ENCODE measurements at places on chromosomes 1 and 21. TPM values are rescaled to one million over a fixed set of nuclear protein-coding genes. Genes with fewer than 3 reads are reported as not detected.

Gene ERO1B
- total RNA-seq, result 4.3 TPM

GRCh38 chr1:153245466-153245865 lies 14.0 kb upstream of the LORICRIN start:
- no peak for DNase-seq
- H3K36me3 ChIP-seq, result no peaks in the 10 kb centered on the region
- no peaks in the 10 kb centered on the region for H3K27me3 ChIP-seq
- H3K4me1 ChIP-seq, result no peaks in the 10 kb centered on the region
- no peak overlapping the region for H3K4me3 ChIP-seq

GRCh38 chr1:38005195-38006007 lies at the start of gene FHL3:
TSS of gene FHL3 (minus strand) at chr1:38005514. CDS start at chr1:37999412, 6,102 bp downstream.
- H3K36me3 ChIP-seq, result no peaks in the 10 kb centered on the region
- H3K27me3 ChIP-seq, result no peaks in the 10 kb centered on the region
- peak within 1 kb of the TSS; percentile 20 for H3K27ac ChIP-seq
- peaks cover 46% of the 10 kb centered on the region for H3K4me1 ChIP-seq
- no peak for DNase-seq

- no peaks in the 10 kb centered on the region for H3K4me1 ChIP-seq
- no peak overlapping the region for H3K27ac ChIP-seq
- H3K36me3 ChIP-seq, result no peaks in the 10 kb centered on the region
- H3K4me3 ChIP-seq, result no peak overlapping the region
- H3K27me3 ChIP-seq, result no peaks in the 10 kb centered on the region
Observed at GRCh38 chr1:168966636-168967035, 139.9 kb upstream of the ATP1B1 start.

Gene PIGP
- total RNA-seq, result 24.4 TPM

- no peak for DNase-seq
- H3K27ac ChIP-seq, result no peak overlapping the region
- H3K4me1 ChIP-seq, result no peaks in the 10 kb centered on the region
- no peak overlapping the region for H3K4me3 ChIP-seq
- H3K27me3 ChIP-seq, result no peaks in the 10 kb centered on the region
- H3K36me3 ChIP-seq, result no peaks in the 10 kb centered on the region
Observed at GRCh38 chr1:222196288-222196687, 351.6 kb downstream of the HHIPL2 start.

GRCh38 chr1:163650624-163651023 lies 328.9 kb downstream of the NUF2 start:
- no peaks in the 10 kb centered on the region for H3K27me3 ChIP-seq
- H3K27ac ChIP-seq, result no peak overlapping the region
- H3K36me3 ChIP-seq, result no peaks in the 10 kb centered on the region
- no peaks in the 10 kb centered on the region for H3K4me1 ChIP-seq
- no peak overlapping the region for H3K4me3 ChIP-seq

DNA sequence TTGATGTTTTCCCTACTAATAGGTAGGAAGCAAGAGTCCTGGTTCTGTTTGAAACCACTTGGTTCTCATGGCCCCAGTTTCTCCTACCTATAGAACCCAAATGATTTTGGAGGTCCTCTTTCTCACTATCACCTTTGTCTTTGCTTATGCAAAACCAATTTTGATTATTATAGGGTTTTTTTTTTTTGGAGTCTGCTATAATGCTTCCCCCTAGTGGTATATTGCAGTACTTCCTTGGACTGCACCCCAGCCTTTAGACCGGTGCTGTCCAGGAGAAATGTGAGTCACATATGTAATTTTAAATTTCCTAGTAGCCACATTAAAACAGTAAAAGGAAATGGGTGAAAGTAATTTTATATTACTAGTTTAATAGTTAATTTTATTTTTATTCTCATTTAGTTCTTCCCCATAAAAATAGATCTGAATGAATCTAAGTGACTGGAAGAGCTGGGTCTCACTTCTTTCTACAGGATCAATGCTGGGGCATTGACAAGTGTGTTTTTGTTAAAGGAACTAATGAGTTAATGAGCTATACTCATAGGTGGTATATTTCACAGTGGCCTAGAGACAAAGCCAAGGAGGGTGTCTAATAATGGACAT lies 10.6 kb downstream of the FCMR start:
- DNase-seq, result no peak
- H3K27me3 ChIP-seq, result peaks cover 22% of the 10 kb centered on the region
- H3K4me1 ChIP-seq, result peaks cover 18% of the 10 kb centered on the region
- H3K36me3 ChIP-seq, result peaks cover 32% of the 10 kb centered on the region

DNA sequence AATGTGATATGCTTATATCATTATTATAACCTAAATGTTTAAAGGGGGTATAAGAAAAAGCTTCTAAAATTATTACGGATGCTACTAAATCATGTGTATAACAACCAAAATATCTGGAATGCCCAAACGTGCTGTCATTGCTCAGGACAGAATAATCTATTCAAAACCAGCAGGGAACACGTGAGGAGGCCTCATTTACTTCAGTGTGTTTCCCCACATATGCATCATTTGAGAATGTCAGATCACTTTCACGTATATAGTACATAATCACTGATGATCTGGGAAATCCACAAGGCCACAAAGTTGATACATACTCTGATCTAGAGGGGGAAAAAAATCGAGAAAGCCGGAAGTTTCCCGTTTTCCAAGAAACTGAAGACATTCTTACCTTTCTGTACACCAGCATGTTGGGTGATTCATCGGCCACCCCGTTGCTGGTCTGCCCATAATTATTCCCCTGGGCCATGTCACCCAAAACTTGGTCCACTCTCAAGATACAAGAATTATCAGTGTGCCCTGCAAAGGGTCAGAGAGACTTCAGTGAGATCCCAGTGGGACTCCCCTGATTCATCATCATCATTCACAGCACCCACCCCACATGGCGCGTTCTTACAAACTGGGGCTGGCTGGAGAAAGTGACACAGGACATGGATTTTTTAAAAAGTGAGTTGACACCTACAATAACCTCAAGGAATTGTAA lies 1.5 kb downstream of the RGS7 start:
- peaks cover 36% of the 10 kb centered on the region for H3K27me3 ChIP-seq
- H3K27ac ChIP-seq, result no peak overlapping the region
- H3K4me1 ChIP-seq, result no peaks in the 10 kb centered on the region
- no peak overlapping the region for H3K4me3 ChIP-seq
- no peaks in the 10 kb centered on the region for H3K36me3 ChIP-seq
- DNase-seq, result no peak

DNA sequence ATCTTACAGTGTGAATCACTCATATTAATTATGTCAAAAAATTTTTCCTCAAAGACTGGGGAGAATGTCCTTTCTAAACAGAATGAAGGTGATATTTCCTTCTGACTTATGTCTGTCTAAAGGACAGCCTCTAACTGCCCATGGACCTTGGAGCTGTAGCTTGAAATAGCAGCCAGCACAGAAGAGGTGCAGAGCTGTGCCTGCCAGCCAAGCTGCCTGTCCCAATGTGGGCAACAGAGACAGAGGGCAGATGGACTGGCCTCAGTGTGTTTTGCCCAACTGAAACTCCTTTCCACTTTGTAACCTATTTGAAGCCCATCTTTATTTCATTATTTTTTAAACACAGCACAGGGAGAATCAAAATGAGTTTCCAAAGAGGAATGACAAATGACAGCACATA lies 97.6 kb upstream of the DYNLT5 start:
- no peaks in the 10 kb centered on the region for H3K27me3 ChIP-seq
- DNase-seq, result no peak
- no peak overlapping the region for H3K27ac ChIP-seq

- H3K27me3 ChIP-seq, result peaks cover 33% of the 10 kb centered on the region
- no peak overlapping the region for H3K27ac ChIP-seq
- no peak overlapping the region for H3K4me3 ChIP-seq
- H3K36me3 ChIP-seq, result peaks cover 19% of the 10 kb centered on the region
- no peak for DNase-seq
- H3K4me1 ChIP-seq, result peaks cover 20% of the 10 kb centered on the region
Observed at GRCh38 chr1:43978264-43978550, 803 bp upstream of the B4GALT2 start.

Gene INAVA
- 2.7 TPM for total RNA-seq

GRCh38 chr1:59730759-59731478 lies 83.8 kb upstream of the HOOK1 start:
- H3K4me3 ChIP-seq, result no peak overlapping the region
- no peaks in the 10 kb centered on the region for H3K36me3 ChIP-seq
- H3K27ac ChIP-seq, result peak overlapping the region; percentile 40
- no peak for DNase-seq

All from thymus (tissue), 14 donors.